ENCODE measurements at places on chromosomes 1 and 21.

- no peaks in the 10 kb centered on the region for H3K27me3 ChIP-seq
- no peak overlapping the region for H3K27ac ChIP-seq
- no peak overlapping the region for H3K4me3 ChIP-seq
- no peaks in the 10 kb centered on the region for H3K36me3 ChIP-seq
Measured at GRCh38 chr1:183810756-183811544, 6.0 kb downstream of the RGL1 start.

DNA sequence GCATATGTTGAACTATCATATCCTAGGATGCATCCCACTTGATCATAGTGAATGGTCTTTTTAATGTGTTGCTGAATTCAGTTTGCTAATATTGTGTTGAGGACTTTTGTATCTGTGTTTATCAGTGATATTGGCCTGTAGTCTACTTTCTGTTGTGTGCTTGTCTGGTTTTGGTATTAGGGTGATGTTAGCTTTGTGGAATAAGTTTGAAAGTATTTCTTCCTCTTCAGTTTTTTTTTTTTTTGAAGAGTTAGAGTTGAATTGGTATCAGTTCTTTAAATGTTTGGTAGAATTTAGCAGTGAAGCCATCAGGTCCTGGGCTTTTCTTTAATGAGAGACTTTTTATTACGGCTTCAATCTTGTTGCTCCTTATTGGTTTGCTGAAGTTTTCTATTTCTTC is 162.3 kb downstream of the VAV3 start:
- peak overlapping the region; percentile 10 for H3K4me3 ChIP-seq
- H3K27me3 ChIP-seq: no peaks in the 10 kb centered on the region
- peak overlapping the region; percentile 57 for H3K27ac ChIP-seq
- no peaks in the 10 kb centered on the region for H3K36me3 ChIP-seq

GRCh38 chr21:28138272-28138671 is 854.4 kb downstream of the LTN1 start:
- no peaks in the 10 kb centered on the region for H3K4me1 ChIP-seq
- H3K4me3 ChIP-seq: no peak overlapping the region
- H3K27ac ChIP-seq: no peak overlapping the region
- H3K27me3 ChIP-seq: no peaks in the 10 kb centered on the region

- no peak overlapping the region for H3K27ac ChIP-seq
- H3K4me3 ChIP-seq: no peak overlapping the region
- DNase-seq: no peak
- no peaks in the 10 kb centered on the region for H3K4me1 ChIP-seq
- H3K27me3 ChIP-seq: no peaks in the 10 kb centered on the region
- H3K36me3 ChIP-seq: no peaks in the 10 kb centered on the region
Measured at GRCh38 chr1:187018291-187018690, 189.5 kb downstream of the PLA2G4A start.
